ENCODE measurements at places on chromosomes 16 and 17. TPM values are rescaled to one million over a fixed set of nuclear protein-coding genes. Genes with fewer than 3 reads are reported as not detected.

The SCNN1G gene
- total RNA-seq = not detected

The MT1A gene
- 1.5 TPM for total RNA-seq

The RAB26 gene
- 0.28 TPM for total RNA-seq

The NME2 gene
- total RNA-seq = 772 TPM

The TMEM88 gene
- 1.6 TPM for total RNA-seq

The PHF12 gene
- total RNA-seq = 56.9 TPM
